Stimulated activated CD4-positive, alpha-beta T cell treated with anti-CD3 and anti-CD28 coated beads, Interleukin-1b, Interleukin-23, amount 100 ng/mL, for 1 hour (primary cell): ENCODE measurements at places on chromosomes 12 and 14.

GRCh38 chr12:82663893-82664292 lies 22.8 kb upstream of the TMTC2 start:
- DNase-seq, result no peak

GRCh38 chr14:96989306-96989705 lies 192.1 kb downstream of the VRK1 start:
- no peak for DNase-seq

GRCh38 chr12:130655881-130656280 lies 60.2 kb downstream of the RIMBP2 start:
- no peak for DNase-seq

- no peak for DNase-seq
Measured at GRCh38 chr12:27785882-27786570, 6.0 kb upstream of the MANSC4 start.

GRCh38 chr14:23640524-23641141 lies 4.5 kb downstream of the DHRS2 start:
- DNase-seq, result no peak

GRCh38 chr12:10119066-10119465 lies 10.9 kb downstream of the CLEC7A start:
- DNase-seq, result no peak

DNA sequence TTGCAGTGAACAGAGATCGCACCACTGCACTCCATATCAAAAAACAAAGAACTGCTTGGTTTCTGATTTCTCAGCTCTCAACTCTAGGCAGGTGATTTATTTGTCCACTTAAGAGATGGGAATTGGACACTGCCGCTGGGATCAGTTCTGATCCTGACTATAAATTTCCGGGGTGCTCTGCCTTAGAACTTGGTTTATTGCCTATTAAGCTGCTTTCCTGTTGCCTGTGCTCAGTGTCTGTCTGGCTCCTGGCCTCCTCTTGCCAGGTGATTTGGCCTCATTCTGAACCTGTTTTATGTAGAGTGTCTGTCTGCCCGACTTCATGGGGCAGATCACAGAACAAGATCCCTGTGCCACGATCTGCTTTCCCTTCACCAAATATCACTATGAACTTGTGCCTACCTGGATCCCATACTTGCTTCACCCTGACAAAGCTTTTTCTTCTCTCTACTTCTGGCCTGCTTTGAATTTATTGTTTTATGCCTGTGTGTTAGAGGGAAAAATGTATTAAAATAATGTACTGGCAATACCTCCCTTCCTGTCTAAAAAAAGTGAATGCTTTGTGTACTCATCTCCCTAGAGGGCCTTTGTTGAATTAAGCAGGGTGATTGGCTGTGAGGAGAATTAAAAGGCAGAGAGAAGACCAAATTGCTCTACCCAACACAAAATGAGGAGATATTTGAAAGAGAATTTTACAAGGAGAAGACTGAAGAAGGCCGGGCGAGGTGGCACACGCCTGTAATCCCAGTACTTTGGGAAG lies 27.6 kb downstream of the CDKN1B start:
- no peak for DNase-seq

- no peak for DNase-seq
Measured at GRCh38 chr12:92566448-92567019, 136.3 kb upstream of the PLEKHG7 start.

DNA sequence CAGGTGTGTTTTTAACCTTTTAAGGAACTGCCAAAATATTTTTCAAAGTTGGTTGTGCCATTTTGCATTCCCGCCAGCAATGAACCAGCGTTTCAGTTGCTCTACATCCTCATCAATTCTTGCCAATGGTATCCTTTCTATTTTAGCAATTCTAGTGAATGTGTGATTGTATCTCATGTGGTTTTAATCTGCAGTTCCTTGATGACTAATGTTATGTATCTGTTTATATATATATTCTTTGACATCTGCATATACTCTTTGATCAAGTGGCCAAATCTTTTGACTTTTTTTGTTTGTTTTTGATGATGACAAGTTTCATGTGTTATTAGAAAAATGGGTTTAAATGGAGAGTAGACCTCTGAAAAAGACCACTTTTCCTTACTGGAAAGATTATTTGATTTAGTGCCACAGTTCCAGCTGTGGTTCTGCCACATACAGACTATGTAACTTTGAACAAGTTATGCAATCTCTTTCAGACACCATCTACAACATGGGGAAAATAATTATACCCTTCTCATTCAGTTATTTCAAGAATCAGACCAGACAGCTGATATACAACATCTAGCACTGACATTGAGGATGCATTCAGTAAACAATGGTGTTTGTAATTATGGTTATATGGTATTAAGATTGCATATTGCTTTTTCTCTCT lies 146.3 kb upstream of the CNOT2 start:
- DNase-seq, result no peak

DNA sequence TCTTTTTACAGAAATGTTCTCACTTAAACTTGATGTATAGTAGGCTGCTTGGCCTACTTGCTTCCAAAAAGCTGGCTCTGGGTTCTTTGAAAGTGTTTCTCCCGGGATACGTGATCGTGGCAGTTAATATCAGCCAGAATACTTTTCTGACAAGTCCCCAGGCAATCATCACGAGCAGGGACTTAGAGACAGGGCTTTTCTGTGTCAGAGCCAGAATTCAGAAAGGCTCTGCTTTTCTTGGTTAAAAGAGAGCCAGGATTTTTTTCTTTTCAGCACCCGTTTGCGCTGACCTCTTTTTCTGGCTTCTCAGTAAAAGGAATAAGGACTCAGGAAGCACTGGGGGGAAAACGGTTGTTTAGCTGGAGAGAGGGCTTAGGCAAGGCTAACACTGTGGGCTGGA lies 57.8 kb upstream of the ARHGAP5 start:
- no peak for DNase-seq

GRCh38 chr14:68124979-68125731 lies 305.6 kb downstream of the RAD51B start:
- no peak for DNase-seq

DNA sequence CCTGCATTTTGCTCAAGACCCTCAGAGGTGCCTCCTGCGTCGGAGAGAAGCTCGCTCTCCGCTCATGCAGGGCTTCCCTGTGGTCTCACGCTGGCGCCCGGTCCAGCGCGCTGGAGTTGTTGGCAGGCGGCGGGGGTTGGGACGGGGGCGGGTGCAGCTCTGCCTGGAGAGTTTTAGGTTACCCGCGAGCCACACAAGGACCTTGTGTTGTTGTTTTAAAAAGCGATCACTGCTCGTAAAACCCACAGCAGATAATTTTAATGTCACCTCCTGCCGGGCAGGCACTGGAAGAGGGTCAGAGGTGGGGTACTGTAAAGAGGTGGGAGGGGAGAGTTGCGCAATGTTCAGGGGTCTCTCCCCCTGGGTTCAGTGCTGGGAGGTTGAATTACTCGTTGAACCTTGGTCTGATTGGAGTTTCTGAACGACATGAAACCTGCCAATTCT lies 850 bp downstream of the SMOC1 start:
- no peak for DNase-seq

DNA sequence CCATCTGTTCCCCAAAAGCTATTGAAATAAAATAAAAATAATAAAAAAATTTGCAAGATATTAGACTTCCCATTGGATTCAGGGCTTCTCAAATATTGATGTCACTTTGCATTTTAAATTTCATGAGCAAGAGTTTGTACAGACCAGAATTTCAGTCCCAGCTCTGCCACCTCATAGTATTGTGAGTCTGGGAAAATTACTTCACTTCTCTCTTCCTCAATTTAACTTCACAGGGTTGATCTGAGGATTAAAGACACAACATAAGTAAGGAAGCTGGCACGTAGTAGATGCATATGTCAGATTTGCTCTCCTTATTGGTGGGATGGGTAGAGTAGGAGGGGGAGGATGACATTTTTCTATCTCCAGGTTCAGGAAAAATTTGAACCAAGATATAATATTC lies 32.8 kb downstream of the COX8C start:
- no peak for DNase-seq

GRCh38 chr12:116391501-116391900 lies 114.0 kb upstream of the MED13L start:
- no peak for DNase-seq

- no peak for DNase-seq
Measured at GRCh38 chr12:95277139-95277538, 59.5 kb downstream of the VEZT start.

- no peak for DNase-seq
Measured at GRCh38 chr12:124020514-124020949, 47.5 kb downstream of the ZNF664 start.

GRCh38 chr12:53699678-53700025 lies 23.8 kb upstream of the ATP5MC2 start:
- DNase-seq, result no peak

GRCh38 chr14:89312932-89313331 lies 104.1 kb downstream of the FOXN3 start:
- DNase-seq, result no peak

DNA sequence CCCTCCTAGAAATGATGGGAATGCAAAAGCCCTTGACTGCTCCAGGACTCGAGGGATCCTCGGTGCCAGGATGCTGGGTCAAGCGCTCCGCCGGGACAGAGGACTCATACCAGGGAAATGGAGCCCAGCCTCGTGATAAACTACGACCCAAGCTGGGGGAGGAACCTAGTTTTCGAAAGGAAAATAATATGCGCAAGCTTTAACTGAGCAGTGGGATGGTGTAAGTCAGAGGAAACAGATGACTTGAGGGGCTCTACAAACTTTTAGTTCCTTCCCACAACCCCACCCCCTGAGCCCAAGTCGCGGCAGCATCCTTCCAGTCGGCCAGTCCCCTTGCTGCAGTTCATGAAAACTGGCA lies 654 bp upstream of the SUPT16H start:
- no peak for DNase-seq

- no peak for DNase-seq
Measured at GRCh38 chr12:121352682-121353018, 439 bp upstream of the ANAPC5 start.

DNA sequence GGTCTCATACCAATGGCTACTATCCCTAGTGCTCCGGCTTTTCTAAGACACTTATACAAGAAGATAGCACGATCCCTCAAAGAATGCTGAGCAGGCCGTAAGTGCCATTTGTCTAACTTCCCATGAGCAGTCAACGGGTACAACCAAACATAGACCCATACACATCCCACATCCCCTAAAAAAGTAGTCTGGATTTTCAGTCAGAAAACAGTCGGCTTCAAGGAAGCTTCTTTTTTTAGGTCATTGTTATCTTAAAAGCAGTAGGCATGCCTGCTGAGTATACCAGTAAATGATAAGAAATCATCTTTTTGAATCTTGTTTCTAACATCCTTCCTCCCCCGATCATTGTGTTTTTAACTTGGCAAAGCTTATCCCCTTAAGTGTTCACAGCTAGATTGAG lies 19.8 kb downstream of the OSBPL8 start:
- no peak for DNase-seq

DNA sequence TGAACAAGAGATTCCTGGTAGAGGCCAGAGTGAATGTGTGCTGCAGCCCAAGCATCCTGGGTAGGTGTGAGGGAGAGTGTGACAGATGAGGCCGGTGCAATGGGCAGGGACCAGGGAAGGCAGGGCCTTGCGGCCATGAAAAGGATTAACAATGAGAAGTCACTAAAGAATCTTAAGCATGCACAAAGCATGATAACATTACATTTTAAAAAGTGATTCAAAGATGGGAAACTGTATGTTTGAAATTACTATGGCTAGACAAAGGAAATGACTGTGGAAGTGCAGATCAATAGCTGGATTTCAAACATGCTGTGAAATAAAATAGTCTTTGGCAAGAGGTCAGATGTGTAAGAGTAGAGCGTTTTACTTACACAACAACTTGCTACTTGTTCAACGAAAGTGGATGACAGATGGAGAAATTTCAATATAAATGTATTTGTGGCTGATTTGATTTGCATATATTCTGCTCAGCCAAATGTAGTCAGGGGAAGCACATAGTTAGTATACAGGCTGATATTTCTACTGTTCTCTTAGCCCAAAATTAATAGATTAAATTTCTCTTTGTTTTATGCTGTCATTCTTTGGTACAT lies 175.5 kb downstream of the CCDC59 start:
- DNase-seq, result no peak

- no peak for DNase-seq
Measured at GRCh38 chr12:9763025-9763424, 2.3 kb upstream of the CD69 start.

- DNase-seq, result no peak
Measured at GRCh38 chr12:16229676-16230075, 47.8 kb downstream of the SLC15A5 start.

DNA sequence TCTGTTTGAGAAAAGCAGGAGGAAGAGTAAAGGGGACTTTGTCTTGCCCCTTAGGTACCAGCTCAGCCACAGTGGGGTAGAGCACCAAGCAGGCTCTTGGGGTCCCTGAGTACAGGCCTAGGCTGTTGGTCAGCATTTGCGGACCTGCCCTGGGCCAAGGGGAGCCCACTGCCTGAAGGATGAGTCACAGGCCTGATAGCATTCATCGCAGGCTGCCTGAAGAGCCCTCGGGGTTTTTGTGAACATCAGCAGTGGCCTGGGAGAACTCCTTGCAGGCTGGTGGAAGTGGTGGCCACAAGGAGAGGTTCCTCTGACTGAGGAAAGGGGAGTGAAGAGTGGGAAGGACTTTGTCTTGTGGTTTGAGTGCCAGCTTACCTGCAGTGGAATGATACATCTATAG lies 25.0 kb upstream of the P2RX7 start:
- no peak for DNase-seq

GRCh38 chr14:93940437-93940836 lies 13.3 kb downstream of the FAM181A start:
- DNase-seq, result no peak

- DNase-seq, result no peak
Measured at GRCh38 chr12:51848326-51848727, at the start of gene FIGNL2. TSS of gene FIGNL2 (minus strand) at chr12:51848718. CDS start at chr12:51822413, 26,305 bp downstream.

- no peak for DNase-seq
Measured at GRCh38 chr14:50740856-50741255, 72.8 kb upstream of the SAV1 start.

- no peak for DNase-seq
Measured at GRCh38 chr14:42736408-42736807, 1129.7 kb downstream of the LRFN5 start.

GRCh38 chr14:101564819-101565698 lies 3.8 kb downstream of the DIO3 start:
- no peak for DNase-seq

DNA sequence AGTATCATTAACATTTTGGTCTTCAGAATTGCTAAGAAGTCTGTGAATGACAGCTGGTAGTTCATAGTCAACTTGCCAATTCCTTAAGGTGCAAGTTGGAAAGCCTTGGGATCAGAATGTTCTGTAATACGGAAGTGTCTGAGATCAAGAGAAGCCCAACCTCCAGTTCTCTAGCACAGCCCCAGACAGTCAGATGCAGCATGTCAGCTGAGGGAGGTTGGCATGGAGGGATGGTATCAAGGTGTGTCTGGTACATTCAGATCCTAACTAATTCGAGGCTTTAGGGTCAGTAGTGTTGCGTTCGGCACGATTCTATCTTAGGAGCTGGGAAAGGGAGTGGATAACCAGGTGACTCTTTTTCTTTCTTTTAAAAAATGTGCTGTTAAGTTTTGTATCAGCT lies 38.3 kb downstream of the FNTB start:
- no peak for DNase-seq
